ENCODE measurements at places on chromosomes 7 and 10.

- no peak for DNase-seq
Measured at GRCh38 chr7:48933549-48934085, 9.3 kb downstream of the CDC14C start.

- no peak for DNase-seq
Measured at GRCh38 chr7:142554560-142555532, 194.4 kb upstream of the PRSS1 start.

- DNase-seq = peak; percentile 15
Measured at GRCh38 chr7:82615527-82615926, 171.9 kb upstream of the CACNA2D1 start.

DNA sequence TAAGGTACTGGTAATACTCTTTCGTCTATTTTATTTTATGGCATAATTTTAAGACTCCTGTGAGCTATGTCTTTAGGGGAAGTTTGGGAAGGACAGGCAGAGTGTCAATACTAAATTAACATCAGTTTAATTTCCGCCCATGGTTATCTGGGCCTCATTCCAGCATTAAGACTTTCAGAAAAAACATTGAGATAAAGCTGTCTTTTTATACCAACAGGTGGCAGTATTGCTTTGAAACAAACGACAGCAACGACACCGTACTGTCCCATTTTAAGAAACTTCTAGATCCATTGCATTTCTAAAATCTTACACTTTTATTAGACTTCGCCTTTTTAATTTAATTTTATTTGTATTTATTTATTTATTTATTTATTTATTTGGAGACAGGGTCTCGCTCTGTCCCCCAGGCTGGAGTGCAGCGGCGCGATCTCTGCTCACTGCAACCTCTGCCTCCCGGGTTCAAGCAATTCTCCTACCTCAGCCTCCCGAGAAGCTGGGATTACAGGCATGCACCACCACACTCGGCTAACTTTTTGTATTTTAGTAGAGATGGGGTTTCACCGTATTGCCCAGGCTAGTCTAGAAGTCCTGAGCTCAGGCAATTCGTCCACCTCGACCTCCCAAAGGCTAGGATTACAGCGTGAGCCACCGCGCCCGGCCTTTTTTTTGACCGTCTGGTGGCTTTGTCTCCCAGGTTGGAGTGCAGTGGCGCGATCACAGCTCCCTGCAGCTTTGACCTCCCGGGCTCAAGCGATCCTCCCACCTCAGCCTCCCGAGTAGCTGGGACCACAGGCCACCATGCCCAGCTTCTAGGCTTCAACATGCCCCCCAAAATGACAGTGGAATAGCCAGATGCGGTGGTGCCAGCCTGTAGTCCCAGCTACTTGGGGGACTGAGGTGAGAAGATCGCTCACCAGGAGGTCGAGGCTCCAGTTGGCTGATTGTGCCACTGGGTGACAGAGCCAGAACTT, 78.7 kb upstream of the C1GALT1 start:
- DNase-seq = peak; percentile 82

DNA sequence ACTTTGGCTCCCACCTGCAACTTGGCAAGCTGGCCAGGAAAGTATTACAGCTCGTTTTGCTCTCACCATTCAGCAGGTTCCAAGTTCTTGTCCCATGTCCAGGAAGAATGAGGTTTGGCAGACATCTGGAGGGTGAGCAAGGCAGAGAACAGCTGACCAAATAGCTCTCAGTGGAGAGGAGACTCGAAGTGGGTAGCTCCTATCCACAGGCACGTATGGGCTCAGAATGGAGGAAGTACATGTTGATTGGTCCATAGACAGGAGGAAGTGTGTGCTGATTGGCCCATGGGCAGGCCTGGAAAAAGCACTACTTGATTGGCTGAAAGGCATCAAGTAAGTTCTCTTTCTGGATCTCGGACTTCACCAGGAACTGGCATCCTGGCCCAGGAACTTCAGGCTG, 3.0 kb upstream of the NCAPG2 start:
- no peak for DNase-seq

DNA sequence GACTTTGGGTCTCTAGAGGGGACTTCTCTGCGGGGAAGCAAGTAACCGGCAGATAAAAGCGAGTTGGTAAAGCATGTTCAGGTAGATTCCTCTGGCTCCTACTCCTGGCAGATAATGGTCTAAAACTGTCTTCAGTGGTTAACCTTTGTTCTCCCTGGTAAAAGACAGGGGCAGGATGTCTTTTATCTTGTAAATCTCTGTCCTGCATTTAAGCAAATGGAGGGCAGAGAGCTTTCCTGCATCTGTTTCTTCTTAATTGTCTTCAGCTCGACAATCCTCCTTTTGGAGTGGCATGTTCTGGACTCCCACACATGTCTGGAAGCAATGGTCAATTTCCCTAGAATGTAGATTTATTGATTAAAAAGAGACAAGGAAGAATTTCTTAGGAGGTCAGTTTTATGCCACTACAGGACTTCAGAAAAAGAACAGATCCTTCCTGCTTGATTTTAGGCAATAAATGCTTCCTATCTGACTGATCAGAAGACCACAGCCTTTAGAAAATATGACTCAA, 16.6 kb downstream of the C7orf33 start:
- DNase-seq = no peak

- DNase-seq = no peak
Measured at GRCh38 chr10:34596351-34596750, 218.7 kb downstream of the PARD3 start.
